NAMALWA (cell line): ENCODE measurements at places on chromosomes 6 and 20.

GRCh38 chr6:96657344-96657743, 94.4 kb downstream of the FHL5 start:
- no peak for DNase-seq

- peak; percentile 2 for DNase-seq
These were observed 636.1 kb downstream of the KIF16B start for GRCh38 chr20:15937179-15937578.

DNA sequence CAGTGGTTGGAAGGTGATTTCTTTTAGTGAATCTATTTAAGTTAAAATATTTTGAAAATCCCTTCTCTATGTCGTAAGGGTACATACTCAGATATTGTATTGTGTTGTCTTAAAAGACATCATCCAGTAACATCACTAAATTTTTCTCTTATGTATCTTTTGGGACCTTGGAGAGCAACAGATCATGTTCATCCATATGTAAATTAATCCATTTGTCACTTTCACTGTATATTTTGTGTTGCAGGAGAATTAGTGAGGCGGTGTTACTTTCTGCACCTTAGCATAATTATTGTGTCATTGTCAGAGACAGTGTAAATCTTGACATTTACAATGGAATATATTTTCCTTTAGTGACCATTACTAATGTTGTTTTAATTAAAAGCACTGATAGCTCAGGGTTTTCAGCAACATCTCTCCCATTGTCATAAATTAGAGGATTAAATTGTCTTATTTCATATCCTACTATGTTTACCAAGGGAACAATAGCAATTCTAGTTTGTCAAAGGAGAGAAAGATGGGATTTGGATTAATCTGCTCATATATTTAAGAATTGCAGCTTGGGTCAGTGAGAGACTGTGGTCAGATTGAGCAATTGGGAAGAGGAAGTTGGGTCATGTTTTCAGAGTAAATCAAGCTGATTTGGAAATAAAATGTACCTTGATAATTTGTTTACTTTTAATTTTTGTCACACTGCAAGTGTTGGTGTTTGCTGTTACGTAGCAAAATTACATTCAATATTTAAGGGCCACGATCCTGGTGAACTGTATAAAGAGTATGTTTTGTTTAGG, 22.7 kb downstream of the DOK5 start:
- no peak for DNase-seq

- no peak for DNase-seq
These were observed 120.7 kb upstream of the PMEPA1 start for GRCh38 chr20:57830515-57830895.

DNA sequence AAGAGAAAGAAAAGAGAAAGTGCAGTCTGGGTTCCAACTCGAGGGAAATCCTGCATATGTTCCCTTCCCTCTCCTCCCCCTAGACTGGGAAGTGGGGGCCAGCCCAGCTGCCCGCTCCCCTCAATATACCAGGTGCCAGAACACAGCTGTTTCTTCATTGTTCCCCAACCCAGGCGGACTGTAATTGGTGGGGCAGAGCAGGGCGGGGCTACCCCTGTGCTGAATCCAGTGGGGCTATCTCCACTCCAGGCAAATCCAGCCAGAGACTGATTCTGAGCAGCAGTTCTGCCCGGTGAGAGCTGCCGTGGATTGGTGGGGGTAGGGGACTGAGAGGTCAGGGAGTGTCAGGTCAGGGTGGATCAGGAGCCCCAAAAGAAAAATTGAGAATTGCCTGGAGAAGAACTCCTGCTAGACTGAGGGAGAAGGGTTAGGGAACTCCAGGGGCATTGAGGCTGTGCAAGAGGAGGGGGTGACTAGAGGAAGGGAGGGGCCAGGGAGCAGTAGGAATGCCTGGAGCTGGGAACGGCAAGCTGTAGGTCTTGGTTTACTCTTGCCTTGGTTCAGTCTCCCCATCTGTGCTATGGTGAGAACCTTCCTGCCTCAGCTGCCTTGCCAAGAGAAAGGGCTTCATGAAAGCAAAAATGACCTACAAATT, at the start of gene MYMX:
Gene MYMX, plus strand, starts transcription at position 250 of the 655 bp plus-strand sequence. CDS start 546 bp downstream, outside the sequence.
- DNase-seq, result no peak

DNA sequence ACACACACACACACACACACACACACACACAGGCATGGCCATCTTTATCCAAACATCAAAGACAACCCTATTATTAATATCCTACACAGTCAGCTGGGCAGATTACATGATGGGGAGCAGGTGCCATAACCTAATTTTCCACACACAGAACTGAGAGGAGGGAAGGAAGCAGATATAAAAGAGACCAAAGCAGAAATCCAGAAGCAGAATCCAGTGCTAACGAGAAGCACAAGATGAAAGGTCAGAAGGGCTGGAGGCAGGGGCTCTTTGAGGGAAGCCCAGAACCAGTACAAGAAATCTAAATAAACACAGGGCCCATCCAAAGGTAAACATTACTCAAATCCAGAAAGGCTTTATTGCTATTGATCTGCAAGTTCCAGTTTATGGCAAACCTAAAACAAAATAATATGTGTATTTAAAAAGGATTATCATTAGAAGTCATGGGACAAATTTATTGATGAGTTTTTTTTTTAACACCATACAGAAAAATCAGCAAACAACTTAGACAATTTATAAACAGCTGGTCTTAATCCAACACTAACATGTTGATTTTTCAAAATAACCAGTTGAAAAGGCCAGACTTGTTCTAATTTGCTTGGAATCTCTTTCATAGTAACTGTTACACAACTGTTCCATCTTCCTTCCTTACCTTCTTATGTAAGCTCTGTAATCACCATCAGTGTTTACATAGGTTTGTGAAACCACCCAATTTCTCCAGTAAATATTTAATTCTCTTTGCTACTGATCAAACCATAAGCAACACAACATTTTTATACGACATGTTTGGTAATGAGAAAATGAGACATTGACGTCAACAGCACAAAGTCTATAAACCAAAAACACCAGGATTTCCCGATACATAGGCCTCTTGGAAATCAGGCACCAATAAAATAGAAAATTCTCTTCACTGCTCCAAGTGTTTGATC, 34.2 kb downstream of the SLC23A2 start:
- no peak for DNase-seq

- DNase-seq, result no peak
These were observed 37.5 kb upstream of the FUT9 start for GRCh38 chr6:95978230-95978629.

DNA sequence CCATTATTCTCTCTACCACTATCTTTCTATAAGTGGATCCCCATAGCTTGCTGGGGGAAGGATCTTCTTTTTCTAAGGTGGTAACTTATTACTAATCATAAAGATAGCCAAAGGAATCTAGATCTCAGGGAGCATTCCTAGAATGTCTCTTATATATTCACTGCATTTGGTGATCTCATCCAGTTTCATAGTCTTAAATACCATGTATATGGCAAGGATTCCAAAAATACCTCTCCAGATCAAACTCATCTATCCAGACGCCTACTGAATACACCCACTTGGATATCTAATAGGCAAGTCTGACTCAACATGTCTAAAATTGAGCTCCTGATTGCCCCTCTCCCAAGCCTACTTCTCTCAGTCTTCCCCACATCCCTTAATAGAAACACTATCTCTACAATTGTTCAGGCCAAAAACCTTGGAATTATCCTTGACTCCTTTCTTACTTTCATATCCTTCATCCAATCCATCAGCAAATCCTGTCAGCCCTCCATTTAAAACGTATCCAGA, 264.4 kb downstream of the HACE1 start:
- DNase-seq, result no peak

DNA sequence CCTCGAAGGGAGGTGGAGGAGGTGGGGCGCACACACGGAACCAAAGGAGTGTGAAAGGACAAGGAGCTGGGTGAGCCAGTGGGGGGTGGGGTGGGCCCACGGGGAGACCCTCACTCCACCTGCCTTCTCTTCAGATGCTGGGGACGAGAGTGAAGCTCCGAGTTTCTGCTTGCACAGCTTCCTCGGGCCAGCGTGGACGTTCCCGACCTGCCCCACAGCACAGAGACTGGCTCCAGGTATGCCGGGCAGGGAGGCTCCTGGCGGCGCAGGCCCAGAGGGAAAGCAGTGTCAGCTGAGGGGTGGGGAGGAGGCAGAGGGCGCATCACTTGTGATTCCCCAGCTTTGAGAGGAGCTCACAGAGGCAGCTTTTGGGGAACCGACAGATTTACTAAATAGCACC, 98.5 kb upstream of the RPS6KA2 start:
- no peak for DNase-seq

GRCh38 chr20:15063081-15063480, 725.7 kb upstream of the FLRT3 start:
- DNase-seq, result no peak

DNA sequence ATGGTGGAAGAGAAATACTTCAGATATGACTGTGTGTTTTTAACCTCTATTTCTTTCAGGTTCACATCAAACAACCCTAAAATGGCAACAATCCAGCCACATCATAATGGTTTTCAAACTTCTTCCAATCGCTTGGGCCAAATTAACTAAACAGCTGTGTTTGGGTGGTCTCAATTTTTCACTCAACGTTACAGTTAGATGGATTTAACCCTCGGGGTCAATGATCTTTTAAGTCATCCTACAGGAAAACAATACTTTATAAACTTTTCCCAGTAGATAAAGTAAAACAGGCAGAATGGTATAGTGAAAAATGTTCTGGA, 60.4 kb downstream of the EPB41L2 start:
- DNase-seq, result no peak

DNA sequence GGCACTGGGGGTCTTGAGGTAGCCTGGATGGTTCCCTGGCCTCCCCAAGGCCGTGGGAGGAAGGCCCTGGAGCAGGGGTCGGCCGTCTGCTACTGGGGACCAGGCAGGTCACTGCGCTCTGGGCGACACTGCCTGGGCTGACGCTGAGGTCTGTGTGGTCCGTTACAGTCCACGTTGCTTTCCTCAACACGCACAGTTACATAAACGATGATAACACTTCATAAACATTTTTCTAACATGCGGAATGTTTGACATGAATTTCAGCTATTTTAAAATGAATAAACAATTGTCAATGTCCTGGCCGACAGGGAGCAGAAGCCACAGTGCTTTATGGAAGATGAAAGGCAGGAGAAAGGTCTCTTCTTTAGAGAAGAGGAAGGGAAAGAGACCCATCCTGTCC, 10.2 kb upstream of the RBBP8NL start:
- DNase-seq, result no peak

- no peak for DNase-seq
These were observed 76.1 kb downstream of the TBX18 start for GRCh38 chr6:84688141-84688873.

GRCh38 chr20:38829296-38829875, 23.9 kb downstream of the PPP1R16B start:
- no peak for DNase-seq

GRCh38 chr6:35368038-35368887, 25.9 kb downstream of the PPARD start:
- DNase-seq, result no peak

DNA sequence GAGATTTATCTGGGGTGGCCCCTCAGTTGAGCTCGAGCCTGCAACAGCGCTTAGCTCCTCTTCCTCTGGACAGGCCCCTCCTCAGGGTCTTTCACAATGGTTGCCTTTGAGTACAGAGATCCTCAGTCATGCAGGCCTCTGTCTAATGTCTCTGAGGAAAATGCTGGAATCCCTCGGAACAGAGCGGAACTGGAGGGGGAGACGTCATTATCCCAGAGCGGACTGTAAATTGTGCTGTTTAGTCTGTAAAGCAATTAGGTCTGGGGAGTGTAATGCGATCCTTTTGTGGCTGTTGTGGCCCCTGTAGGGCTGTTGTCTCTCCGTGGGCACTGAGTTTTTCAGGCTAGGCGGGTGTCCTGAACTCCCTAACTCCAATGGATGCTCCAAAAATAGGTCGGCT, 15.0 kb upstream of the DAAM2 start:
- DNase-seq, result no peak

DNA sequence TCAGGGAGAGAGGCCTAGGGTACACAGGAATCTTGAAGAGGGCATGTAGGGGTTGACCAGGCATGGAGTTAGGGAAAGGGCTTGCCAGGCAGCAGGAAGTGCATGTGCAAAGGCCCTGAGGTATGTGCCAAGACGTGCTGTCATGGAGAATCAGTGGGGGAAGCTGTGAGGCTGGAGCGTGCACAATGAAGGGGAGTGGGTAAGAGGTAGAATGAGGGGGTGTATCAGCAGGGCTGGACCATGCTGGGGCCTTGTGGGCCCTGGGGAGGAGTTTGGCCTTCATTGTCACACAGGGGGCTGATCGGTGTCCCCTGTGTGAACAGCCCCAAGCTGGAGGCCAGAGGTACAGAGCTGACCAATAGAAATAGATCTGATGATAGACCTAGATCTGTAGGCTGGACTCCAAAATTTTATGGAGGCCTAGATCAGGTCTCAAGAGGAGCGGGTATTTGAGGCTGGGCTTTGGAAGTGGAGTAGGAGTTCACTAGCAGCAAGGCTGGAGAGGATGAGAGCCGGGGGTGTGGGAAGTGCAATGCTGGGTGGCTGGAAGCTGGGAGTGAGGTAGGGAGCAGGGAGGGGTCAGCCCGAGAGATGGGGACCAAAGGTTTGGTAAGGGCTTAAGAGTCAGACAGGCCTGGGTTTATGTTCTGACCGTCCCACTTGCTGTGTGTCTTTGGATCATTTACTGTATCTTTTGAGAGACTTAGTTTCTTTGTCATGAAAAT, 3.0 kb downstream of the SRC start:
- DNase-seq, result no peak

DNA sequence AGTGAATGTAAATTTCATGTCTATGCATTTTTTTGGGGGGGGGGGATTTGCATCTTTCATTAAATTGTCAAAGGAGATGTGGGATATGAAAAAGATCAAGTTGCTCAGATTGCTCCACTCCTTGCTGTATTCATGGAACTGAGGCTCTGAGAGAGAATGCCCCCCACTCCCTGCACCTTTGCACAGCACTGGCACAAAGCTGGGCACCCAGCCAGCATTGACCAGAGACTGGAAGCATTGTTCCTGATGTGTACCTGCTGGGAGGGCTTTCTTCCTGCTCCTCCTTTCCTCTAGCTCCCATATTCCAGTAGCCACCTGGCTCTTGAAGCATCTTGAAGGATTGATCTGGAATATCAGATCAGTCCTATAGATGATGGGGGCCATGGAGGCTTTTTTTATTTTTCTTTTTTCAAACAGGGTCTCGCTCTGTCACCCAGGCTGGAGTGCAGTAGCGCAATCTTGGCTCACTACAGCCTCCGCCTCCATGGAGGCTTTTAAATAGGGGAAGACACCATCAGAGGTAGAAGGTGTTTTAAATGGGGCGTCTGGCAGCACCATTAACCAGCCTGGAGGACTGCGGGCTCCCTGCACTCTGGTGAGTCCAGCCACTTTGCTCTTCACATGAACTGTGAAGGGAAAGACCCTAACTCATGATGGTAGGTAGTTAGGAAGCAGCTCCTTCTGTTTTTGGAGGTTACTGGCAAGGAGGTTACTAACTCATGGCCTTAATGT, 10.9 kb downstream of the DUSP15 start:
- no peak for DNase-seq

- no peak for DNase-seq
These were observed 36.1 kb upstream of the TGM3 start for GRCh38 chr20:2259731-2260130.
